IMR-90 (cell line): ENCODE measurements at places on chromosomes 4 and X. TPM values are rescaled to one million over a fixed set of nuclear protein-coding genes. Genes with fewer than 3 reads are reported as not detected.

Gene MAGEA2
- not detected in 2 replicates for total RNA-seq

Gene SCRG1
- under 0.01 TPM in 2 replicates for total RNA-seq

Gene DNAAF6
- total RNA-seq = not detected in 2 replicates

Gene KLKB1
- total RNA-seq = under 0.01 TPM in 1 of 2 replicates, not detected in the other

Gene NEXMIF
- under 0.01 TPM in 1 of 2 replicates, not detected in the other for total RNA-seq

Gene GK2
- not detected in 2 replicates for total RNA-seq

Gene RAB9B
- total RNA-seq = 0.90 and 1.1 TPM in 2 replicates

Gene JAKMIP1
- total RNA-seq = not detected in 2 replicates

Gene GAGE2A
- total RNA-seq = not detected in 2 replicates

Gene MAPK10
- total RNA-seq = 6.4 and 6.5 TPM in 2 replicates

Gene NOA1
- 9.7 and 10.4 TPM in 2 replicates for total RNA-seq

Gene SPP1
- total RNA-seq = 0.18 and 0.28 TPM in 2 replicates

Gene ARHGEF38
- total RNA-seq = not detected in 2 replicates

Gene AADAT
- 4.7 TPM in 2 replicates for total RNA-seq

Gene TMEM156
- total RNA-seq = 0.54 and 0.83 TPM in 2 replicates

Gene ERVMER34-1
- total RNA-seq = not detected in 2 replicates

Gene PHOX2B
- total RNA-seq = not detected in 2 replicates

Gene CAPN6
- not detected in 2 replicates for total RNA-seq

Gene MAGEE2
- not detected in 2 replicates for total RNA-seq

Gene RAB40A
- under 0.01 TPM in 2 replicates for total RNA-seq
